ENCODE measurements at places on chromosomes 7 and 10.
A peak's percentile ranks its signal among the peaks of the same experiment; 100 is the strongest.

GRCh38 chr7:69172357-69173077 is 425.8 kb upstream of the AUTS2 start:
- no peak for DNase-seq

- DNase-seq: no peak
These were observed 261.5 kb upstream of the IMMP2L start for GRCh38 chr7:111823826-111824225.

- no peak for DNase-seq
These were observed 129.4 kb downstream of the AASS start for GRCh38 chr7:122014697-122015096.

DNA sequence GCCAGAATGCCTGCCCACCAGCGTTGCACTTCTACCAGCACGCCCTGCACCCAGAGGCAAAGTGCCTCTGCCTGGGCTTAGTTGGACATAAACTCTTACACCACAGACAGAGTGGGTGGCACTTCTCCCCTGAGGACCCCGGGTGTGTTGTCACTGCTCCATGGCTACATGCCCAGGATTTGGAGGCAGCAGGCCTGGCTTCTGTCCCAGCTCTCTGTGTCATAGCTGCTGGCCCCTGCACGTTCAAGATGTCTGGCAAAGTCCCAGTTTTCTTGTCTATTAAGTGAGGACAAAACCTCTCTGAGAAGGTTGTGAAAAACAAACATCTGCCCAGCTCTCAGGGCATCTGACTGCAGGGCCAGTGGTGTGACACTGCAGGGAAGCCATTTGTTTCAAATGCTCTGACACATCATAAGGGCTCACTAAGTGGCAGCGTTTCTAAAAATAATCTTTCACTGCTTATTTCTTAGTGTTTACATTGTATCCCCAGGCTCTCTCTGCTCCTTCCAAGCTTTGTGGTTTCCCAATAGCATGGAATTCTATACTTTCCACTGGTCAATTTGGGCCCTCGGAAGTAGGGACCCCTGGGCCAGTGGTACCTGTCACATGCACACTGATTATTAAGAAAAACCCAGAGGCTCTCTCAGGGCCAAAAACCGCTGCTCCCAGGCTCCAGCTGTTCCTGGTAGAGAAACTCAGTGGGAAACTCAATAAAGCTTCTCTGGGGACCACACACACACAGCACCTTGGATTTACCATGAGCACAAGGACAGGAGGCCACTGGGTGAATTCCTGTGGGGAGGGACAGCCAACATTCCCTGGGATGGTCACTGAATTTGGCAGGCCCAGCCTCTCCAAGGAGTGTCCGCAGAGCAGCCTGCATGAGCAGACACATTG is 86.2 kb upstream of the ANLN start:
- DNase-seq: no peak

DNA sequence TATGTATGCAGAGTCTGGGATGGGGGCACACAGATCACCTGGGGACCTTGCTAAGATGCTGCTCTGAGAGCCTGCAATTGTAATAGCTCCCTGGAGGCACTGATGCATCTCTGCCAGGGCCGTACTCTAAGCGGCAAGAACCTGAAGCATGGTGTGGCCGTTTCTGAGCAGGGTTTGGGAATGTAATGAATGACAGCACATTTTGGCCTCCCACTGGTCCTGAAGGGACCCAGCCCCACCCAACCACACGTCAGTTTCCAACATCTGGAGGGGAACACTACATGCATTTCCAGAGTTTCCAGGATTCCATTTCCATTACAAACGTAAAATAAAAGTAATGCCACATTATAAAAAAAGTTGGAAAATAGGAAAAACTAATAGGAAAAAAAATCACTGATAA is 14.0 kb downstream of the ZCCHC24 start:
- DNase-seq: no peak

- DNase-seq: no peak
These were observed 24.7 kb downstream of the EN2 start for GRCh38 chr7:155482511-155483183.

GRCh38 chr10:77834943-77835668 is 91.4 kb downstream of the DLG5 start:
- no peak for DNase-seq

DNA sequence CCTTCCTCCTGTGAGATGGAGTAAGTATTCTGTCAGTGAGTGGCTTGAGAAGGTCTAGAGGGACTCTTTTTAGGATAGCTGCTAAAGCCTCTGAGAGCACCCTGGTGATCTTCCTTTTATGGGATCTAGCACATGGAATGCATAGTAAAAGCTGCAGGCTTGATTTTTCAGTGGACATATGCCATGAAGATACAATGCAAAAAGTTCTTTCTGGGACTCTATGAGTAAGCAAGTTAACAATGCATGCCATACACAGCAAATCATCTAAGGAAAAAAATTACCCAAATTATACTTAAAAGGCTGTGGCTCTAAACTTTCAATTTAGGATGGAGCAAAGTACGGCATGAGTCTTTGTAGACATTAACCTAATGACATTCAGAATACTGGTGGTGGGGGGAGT is 154.5 kb downstream of the SGMS1 start:
- DNase-seq: no peak

GRCh38 chr7:73605601-73606220 is 18.6 kb downstream of the MLXIPL start:
- DNase-seq: no peak

DNA sequence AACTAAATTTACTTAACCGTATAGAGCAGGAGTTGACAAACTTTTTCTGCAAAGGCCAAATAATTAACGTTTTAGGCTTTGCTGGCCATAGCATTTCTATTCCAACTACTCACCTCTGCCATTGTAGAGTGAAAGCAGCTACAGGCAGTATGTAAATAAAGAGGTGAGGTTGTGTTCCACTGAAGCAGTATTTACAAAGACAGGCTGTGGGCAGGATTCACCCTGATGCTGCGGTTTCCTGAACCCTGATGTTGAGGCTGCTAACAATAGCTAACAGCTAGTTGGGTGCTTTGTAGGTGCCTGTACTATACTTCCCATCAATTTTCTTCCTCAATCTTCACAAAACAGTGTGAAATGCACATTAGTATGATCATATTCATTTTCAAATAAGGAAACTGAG is 47.0 kb upstream of the LAMB1 start:
- DNase-seq: no peak

- DNase-seq: no peak
These were observed 361.8 kb upstream of the MGMT start for GRCh38 chr10:129105266-129105665.

GRCh38 chr7:2530071-2530987 is 10.8 kb downstream of the LFNG start:
- DNase-seq: peak; percentile 82

- no peak for DNase-seq
These were observed 31.2 kb downstream of the TRRAP start for GRCh38 chr7:98909487-98909886.

DNA sequence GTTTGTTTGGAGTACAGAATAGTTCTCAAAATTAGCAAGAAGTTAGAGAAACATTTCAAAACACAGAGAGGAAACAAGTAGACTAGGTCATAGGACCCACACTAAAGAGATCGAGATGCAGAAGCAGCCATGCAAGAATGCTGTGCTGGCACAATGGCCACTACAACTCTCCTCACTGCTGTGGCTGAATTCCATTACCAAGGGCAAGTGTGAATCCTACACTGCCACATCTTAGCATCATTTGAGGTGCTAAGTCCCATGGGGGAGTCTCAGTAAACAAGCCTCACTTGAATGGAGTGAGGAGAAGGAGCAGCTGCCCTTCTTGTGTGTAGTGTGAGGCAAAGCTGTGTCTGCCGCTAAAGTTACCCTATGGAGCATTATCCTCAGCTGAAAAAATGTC is 56.7 kb downstream of the PCLO start:
- no peak for DNase-seq

- DNase-seq: no peak
These were observed 11.2 kb downstream of the SEMA3C start for GRCh38 chr7:80907612-80908011.

DNA sequence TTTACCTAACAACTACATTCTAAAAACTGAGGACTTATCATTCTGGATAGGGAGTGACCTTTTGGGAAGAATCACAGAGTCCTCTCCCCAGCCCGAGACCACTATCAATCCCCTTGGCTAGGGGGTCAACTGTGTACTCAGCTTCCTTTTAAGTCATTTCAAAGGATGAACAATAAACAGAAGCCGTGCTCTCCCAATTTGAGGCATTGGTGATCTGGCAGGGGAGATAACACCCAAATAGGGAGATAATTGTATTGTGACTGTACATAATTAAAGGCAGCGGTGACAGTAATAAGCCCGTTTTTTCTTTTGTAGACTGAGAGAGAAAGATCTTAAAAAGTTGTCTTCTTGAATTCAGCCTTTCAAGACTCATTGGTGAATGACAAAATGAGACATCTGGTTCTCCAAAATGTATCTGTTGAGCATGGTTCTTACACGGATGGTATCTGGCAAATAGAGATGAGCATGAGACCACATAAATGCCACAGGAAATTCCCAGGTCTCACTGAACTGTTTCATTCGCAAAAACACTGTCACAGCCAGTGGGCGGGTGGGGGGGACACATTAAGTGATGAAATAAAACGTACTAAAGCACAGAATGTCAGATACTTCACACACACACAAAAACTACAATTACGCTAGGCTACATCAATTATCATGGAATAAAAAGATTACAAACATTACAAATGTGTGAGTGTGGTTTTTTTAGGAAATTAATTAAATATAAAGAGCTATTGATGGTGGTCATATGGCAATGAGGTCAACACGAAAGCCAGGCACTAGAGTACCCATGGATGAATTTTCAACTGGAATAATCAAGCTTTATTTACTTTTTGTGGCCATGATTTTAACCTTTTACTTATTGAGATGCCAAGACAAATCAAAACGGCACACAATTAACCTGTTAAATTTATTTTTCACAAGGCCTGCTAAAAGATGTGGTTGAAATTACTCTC is 108.4 kb downstream of the HIPK2 start:
- DNase-seq: no peak

DNA sequence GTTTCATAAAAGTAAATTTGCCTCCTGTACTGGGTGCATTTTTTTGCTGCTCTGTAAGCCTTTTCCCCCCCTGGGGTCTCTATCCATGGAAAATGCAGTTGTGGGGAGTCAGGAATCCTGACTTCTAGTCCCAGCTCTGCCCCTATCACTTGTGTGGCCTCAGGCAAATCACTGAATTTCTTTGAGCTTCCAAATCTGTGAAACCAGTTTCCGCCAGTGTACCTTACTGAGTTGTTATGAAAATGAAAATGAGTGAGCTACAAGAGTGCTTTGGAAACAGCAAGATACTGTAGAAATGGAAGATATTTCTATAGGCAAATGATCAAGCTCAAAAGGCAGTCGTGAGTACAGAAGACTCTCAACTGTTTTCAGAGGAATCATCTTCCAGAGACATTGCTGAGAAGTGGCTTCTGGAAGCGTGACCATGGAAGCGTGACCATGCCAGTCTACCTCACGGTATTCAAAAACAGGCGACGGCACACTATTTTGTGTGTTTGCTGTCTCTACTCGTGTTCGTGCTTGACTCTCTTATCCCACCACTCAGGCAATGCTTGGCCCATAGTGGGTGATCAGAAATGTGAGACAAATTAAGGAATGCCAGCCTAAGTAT is 107.4 kb downstream of the ATXN7L1 start:
- DNase-seq: no peak
